Activated T-cell treated with anti-CD3 and anti-CD28 coated beads for 24 hours (primary cell): ENCODE measurements at places on chromosomes 13 and 19.

- no peak for DNase-seq
These were observed 216.8 kb upstream of the MAB21L1 start for GRCh38 chr13:35693134-35693784.

GRCh38 chr19:41144403-41144802 lies 30.2 kb downstream of the CYP2F1 start:
- DNase-seq: peak; percentile 81

DNA sequence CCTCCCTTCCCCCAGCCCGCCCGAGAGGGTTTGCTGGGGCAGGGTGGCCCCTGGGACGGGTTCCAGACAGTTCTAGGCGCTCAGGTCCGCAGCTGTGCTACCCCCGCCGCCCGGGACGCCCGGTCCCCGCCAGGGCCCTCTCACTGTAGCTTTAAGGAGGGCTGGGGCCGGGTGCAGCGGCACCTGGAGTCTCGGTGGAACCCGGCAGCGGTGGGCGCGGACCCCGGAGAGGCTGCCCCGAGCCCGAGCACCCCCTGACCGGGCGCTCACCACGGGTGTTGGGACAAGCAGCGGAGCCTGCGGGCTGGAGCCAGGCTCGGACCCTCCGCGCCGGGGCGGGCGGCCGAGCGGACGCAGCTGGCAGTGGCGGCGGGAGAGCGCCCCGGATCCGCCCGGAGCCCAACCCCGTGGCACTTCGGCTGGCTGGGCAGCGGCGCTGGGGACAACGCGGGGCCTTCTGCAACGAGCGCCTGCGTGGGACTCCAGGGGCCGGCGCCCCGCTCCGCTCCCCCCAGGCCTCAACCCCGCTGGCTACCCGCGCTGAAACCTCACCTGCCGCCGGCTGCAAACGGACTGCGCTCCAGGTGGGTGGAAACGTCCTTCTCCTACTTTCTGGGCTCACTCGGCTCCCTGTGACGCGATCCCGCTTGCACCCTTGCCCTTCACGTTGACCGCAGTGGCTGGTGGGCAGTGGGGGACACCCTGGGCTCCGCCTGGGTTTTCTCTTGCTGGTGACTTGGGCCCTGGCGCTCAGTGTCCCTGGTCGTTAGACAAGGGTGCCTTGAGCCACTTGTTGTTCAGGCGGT lies 81.1 kb downstream of the ZNF429 start:
- DNase-seq: peak; percentile 16

- no peak for DNase-seq
These were observed 184.7 kb downstream of the LACC1 start for GRCh38 chr13:44064357-44064756.

DNA sequence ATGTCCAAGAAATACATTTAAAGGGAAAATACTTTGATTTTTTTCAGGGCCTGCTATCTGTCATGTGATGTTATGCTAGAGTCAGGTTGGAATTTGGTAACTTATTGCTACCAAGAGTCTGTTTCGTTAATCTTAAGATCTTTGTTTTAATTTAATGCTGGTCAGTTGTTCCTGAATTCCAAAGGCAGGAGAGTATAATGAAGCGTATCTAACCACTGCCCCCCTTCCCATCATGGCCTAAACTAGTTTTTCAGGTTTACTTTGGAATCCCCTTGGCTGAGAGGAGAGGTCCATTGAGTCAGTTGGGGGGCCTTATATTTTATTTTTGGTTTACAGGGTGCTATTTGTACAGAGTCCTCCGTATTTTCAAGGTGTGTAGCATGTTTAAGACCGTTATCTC lies 116.3 kb upstream of the SLC7A1 start:
- no peak for DNase-seq

- no peak for DNase-seq
These were observed 20.5 kb upstream of the IGFL1 start for GRCh38 chr19:46209051-46209450.

DNA sequence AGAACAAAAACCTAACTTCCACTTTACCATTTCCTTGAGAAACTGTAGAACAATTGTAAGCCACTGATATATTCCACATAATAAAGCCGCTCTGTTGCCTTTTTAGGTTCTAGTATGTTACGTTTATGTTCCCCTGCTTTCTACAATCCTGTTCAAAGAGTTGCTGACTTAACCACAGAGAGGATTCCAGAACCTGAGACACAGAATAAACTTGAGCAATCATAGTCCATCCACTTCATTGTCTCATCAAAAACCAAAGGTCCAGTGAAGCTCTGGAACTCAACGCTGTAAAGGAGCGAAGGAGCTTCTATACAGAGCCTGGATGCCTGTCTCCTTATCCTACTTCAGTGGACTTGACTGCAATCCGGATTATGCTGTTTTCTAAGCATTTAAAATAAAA lies 4.6 kb downstream of the STARD13 start:
- no peak for DNase-seq

DNA sequence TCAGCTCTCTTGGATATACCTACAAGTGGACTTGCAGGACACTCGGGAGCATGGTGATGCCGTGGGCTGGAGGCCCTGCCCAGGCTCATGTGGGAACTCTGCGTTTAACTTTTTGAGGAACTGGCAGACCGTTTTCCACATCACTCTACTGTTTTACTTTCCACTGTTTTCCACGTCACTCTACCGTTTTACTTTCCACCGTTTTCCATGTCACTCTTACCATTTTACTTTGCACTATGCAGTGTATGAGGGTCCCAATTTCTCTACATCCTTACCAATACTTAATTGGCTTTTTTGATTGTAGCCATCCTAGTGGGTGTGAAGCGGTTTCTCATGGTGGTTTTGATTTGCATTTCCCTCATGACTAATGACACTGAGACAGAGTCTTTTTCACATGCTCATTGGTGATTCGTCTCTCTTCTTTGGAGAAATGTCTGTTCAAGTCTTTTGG lies 40.5 kb downstream of the GATAD2A start:
- no peak for DNase-seq

GRCh38 chr19:46670813-46671212 lies 9.8 kb upstream of the DACT3 start:
- DNase-seq: no peak

DNA sequence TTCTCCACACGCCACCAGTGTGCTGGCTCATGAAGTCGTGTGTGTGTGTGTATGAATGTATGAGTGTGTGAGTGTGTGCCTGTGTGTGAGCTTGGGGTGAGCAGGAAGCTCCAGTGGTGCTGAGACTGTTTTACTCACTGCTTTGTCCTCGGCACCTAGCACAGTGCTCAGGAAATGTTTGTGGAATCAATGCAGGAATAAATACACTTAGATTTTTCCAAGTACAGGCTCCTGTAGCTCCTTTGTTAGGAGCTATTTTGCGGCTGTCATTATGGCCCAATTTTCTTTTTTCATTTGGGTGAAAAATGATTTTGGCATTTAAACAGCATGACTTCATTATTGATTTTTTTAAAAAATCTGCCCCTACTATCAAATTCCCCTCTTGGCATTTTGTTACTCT lies 193.5 kb upstream of the KL start:
- no peak for DNase-seq

DNA sequence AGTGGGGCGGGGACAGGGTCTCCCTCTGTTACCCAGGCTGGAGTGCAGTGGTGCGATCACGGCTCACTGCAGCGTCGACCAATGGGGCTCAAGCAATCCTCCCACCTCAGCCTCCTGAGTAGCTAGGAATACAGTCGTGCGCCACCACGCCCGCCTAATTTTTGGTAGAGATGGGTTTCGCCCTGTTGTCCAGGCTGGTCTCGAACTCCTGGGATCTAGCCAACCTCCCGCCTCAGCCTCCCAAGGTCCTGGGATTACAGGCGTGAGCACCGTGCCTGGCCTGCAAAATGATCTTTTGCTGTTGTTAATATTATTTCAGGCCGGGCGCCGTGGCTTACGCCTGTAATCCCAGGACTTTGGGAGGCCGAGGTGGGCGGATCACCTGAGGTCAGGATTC lies 621 bp upstream of the TGDS start:
- DNase-seq: no peak

DNA sequence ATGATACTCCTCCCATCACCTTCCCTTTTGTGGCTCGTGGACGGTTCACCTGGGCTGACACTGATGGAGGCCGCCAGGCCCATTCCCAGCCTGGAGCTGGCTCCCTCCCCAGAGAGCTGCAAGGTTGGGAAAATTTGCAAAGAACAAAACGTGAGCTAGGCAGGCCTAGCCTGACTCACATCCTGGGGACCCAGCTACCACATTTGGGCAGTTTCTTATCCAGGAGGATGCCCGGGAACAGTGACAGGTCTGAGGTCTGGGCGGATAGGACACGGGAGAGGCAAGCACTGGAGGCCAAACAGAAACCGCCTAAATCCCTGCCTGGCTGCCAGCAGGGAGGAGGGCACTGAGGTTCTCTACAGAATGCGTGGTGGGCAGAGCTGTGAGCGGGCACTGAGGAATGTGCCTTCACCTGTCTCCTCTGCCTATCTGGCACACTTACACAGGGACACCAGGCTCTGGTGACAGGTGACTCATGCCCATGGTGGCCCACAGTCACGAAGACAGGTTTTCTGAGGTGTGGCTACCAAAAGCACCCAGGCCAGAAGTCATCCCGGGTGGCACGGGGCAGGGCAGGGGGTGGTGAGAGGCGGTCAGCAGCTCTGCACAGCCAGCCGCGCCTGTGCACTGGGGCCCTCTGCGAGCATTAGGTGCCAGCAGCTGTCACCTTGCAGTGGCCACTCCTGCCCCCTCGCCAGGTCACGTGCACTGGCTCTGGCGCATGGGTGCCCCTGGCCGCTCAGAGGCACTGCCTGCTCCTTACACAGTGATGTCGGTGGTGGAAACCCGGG lies 23.2 kb downstream of the SH3GL1 start:
- DNase-seq: no peak

DNA sequence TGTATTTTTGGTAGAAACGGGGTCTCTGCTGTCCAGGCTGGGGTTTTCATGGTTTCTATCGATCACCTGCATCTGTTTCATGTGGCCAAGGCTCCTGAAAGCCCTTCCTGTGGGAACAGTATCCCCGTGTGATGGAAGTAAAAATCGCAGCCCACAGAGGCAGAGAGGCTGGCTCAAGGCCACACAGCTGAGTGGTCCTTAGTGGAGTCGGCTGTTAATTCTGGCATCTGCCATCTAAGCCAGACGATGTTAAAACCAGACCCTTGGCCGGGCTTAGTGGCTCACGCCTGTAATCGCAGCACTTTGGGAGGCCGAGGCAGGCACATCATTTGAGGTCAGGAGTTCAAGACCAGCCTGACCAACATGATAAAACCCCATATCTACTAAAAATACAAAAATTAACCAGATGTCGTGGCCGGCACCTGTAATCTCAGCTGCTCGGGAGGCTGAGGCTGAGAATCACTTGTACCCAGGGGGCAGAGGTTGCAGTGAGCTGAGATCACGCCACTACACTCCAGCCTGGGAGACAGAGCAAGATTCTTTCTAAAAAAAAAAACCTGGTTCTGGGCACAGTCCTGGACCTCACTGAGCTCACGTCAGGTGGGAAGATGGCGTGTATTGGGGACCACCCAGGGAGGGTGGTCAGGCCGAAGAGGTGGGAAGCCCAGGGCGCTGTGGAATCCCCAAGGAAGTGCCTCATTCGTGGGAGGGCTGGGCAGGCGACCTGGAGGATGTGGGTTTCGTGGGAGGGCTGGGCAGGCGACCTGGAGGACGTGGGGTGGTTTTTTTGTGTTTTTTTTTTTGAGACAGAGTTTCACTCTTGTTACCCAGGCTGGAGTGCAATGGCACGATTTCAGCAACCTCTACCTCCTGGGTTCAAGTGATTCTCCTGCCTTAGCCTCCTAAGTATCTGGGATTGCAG lies 18.5 kb upstream of the MISP start:
- DNase-seq: no peak

GRCh38 chr13:77860507-77860981 lies 58.1 kb downstream of the EDNRB start:
- no peak for DNase-seq

DNA sequence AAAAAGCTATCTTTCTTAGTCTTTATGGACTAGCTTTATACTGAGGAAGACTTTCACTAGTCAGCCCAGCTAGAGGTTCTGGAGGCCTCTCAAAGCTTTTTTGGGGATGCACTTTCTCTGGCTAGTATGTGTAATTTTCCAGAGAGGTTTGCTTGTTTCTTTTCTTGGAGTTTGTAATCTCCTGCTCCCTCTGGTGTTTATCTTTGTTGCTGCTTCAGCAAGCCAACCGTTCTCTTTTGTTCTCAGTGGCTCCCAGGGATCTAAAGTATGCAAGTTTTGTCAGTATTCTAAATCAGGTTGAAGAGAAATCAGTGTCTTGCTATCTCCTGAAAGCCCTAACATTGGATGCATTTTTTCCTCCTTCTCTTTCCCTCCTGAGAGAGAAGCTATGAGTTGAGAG lies 121.1 kb upstream of the MYO16 start:
- DNase-seq: no peak

DNA sequence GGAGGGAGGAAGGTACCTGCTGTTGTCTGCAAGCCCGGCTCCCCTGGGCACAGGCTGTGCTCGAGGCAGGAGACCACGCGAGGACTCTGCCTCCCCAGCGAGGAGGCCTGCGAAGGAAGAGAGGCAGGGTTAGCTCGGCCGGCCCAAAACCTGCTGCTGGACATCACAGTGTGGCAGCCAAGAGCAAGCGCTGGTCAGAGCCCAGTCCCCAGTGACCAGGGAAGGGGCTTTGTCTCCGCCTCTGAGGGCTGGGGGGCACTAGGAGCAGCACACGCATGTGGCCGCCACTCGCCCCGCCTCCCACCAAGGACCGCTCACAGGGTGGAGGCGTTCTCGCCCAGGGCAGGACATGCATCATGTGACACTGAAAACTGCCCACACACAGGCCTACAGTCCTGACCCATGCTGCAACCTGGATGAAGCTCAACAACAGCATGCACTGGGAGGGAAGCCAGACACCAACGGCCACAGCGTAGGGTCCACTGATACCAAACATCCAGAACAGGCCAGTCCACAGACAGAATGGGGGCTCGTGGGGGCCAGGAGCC lies 8.5 kb downstream of the MIER2 start:
- DNase-seq: no peak

DNA sequence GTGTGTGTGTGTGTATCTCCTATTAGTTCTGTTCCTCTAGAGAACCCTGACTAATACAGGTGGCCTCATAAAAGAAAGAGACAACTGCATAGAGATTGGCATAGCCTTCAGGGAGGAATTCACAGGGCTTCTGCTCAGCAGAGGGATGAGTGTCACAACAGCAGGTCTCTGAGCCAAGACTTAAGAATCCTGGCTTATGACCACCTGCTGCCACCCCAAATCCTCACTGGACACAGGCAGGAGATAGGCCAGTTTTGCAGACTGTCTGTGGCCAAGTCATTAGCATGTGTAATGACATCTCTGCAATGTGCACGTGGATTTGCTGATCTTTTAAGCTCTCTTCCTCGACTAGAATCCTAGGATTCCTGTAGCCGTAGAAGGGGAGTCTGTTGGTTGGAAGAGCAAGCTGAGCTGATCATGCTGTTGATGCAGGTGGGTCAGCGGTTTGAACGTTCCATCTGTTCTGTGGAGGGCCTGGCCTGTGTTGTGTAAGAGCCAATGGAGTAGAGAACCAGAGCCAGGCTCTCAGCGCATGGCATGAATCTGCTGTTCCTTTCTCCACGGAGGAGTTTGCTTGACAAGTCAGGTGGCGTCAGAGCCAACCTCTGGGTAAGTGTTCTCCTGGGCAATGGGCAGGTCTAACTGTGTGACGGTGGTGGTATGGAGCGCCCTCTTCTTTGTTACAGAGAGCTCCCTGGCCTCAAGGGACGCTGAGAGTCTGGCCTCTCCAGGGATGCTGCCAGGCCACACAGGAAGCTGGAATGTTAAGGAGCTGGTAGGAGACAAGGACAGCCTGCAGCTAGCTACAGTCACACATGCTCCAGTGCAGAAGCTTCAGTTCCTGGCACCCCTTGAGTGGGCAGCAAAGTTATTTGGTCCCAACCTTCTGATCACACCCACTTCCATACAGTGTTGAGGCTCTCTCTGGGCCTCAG lies 503.1 kb downstream of the FOXO1 start:
- no peak for DNase-seq

GRCh38 chr19:42563352-42564210 lies 31.1 kb downstream of the CEACAM8 start:
- no peak for DNase-seq

GRCh38 chr13:52968074-52968700 lies 60.4 kb upstream of the OLFM4 start:
- DNase-seq: peak; percentile 36
